ENCODE measurements at places on chromosomes 4 and X.

DNA sequence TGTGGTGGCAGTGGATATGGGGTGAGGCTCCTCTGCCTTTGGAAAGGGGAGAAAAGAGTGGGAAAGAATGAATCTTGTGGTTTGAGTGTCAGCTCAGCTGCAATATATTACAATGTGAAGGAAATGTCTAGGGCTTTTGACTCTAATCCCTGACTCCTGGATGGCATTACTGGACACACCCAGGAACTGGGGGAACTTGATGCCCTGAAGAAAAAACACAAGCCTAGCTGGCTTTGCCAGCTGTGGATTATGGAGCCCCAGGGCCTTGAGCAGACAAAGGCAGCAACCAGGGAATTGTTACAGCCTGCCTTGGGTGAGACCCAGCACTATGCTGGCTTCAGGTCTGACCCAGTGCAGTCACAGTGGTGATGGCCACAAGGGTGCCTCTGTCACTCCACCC is 57.1 kb upstream of the CYSLTR1 start:
- no peak for DNase-seq

DNA sequence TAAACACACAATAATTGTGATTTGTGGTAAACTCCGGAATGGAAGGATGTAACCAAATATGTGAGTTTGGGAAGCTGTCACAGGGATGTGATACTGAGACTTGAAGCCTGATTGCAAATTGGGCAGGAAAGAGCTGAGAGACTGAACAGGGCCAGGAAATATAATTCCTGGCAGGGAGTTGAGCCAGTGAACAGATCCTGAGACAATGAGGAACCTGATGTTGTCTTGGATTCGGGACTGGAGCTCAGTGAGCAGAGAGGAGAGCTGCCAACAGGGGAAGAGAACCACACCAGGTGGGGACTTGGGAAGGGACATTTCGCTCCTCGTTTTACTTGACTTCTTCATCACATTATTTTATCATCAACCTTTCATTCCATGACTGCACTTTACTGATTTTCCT is 386.0 kb downstream of the TLL1 start:
- no peak for DNase-seq

DNA sequence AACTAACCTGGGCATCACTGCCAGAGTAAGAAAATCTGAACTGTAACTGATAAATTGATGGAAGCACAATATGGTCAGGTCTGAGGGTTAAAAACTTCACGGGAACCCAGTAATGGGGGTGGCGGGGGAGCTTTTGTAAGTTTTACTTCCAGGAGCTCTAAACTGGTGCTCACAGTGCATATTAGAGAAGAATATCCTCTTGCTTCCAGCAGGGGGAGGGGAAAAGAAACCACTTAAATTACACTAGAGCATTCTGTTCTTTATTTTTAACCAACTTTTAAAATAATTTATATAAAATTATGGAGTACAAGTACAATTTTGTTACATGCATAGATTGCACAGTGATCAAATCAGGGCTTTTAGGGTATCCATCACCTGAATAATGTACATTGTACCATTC is 33.7 kb downstream of the WDR17 start:
- no peak for DNase-seq

- DNase-seq: no peak
Measured at GRCh38 chrX:101759000-101759399, 99.3 kb upstream of the ARMCX2 start.

GRCh38 chr4:111070390-111070789 is 447.5 kb upstream of the PITX2 start:
- DNase-seq: no peak

DNA sequence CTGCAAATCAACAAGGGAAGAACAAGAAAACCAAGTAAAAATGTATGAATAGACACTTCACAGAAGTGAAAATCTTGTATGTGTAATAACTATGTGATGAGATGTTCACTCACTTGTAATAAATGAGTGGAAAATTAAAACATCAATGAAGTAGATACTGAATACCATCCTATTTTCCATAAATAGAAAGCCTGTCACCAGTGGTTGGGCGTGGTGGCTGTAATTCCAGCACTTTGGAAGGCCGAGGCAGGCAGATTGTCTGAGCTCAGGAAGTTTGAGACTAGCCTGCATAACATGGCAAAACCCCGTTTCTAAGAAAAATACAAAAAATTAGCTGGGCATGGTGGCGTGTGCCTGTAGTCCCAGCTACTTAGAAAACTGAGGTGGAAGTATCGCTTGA is 53.5 kb upstream of the SOD3 start:
- DNase-seq: no peak

DNA sequence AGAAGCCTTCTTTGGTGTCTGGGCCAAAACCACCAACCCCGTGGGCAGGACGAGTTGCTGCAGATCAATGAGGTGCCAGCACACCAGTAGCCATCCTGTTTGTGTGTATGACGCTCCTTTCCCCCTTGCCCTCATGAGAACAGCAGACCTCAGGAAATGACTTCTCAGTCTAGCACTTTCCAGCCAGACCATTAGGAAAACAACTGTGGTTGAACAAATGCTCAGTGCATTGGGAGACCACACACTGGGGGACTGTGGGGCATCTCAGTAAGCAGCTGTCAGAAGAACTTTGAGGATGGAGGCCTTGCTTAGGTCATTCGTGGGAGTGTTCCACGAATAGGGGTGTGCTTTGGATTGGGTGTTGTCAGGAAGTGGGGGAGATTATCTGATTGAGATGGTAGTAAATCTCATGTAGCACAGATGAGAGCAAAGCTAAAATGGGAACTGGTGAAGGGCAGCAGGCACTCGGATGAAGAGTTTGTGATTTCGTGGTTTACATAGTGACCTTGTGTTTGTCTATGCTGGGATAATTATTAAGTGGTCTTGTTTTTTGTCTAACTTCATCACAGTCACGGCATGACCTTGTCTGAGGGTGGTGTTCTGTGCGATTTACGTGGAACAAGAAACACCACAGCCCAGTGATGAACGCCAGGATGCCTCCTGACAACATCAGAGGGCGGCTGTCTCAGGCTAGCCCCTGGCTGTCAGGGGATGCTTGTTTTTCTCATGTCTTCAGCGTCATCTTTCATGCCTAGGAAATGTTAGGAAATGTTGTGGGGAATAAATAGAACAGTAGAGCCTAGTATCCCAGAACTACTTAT is 70.1 kb downstream of the USP46 start:
- no peak for DNase-seq

DNA sequence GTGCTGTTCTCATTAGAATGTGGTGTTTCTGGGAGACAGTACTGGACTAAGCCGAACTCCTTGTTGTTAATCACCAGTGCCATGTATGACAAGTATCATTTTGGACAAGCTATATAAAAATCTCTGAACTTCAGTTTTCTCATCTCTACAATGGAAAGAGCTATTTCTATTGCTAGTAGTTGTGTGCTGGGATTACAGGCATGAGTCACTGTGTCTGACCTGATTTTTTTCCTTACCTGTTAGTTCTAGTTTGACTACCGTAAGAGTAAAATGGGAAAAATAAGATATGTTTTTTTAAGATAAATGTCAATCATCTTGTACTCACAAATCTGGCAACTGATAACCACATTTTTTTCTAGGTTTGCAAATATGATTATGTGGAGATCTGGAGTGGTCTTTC is 192.3 kb downstream of the TLL1 start:
- DNase-seq: no peak

DNA sequence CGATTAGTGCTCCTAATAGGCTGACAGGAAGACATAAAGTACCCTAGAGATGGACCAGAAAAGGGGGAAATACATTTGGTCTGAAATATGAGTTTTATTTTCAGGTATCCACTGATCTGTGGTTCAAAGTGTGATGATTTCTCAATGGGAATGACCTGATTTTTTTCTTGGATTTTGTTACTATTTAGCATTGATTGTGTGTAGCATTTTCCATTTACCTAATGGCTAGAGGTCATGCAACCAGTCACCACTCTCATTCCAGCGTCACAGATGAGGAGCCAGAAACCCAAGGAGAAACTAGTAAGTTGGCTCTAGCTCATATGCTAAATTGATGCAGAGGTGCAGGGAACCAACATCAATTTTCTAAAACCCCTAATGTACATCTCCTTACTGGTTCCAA is 118.1 kb downstream of the IL1RAPL2 start:
- no peak for DNase-seq

GRCh38 chrX:80016182-80016581 is 1.6 kb downstream of the TBX22 start:
- no peak for DNase-seq

DNA sequence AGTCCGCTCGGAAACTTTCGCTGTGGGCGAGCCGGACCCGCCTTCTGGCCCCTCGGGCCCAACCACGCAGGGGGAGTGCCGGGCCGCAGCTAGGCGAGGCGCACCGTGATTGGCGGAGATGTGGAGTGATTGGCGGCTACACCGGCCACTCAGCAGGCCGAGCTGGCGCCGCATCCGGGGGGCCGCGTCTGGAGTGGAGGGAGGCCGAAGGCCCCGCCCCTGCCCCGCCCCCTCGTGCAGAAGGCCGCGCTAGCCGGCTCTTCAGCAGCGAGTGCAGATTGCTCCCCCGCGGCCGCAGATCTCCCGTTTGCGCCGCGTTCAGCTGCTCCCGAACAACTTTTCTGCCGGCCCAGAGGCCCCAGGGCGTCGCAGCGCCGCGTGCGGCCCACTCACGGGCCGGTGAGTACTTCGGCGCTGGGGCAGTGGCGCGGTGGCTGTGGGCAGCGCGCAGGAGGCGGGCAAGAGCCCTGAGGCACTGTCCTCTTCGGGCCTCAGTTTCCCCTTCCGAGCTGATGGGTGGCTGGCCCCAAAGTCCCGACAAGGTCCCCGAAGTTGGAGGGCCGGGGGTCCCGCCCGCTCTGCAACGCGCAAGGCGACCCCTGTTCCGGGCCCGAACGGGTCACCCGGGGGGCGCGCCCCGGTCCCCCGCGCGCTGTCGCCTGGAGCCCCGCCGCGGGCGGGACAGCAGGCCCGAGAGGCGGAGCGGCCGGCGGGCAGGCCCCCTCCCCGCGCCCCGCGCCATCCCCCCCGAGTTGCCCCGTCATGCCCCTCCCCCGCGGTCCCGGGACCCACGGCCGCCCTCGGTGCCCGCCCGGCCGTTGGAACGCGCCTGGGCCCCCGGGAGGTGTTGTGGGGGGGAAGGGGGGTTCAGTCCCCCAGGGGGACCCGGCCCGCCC is at the start of gene WFS1:
TSS of gene WFS1 (plus strand) at position 235 of the 896 bp plus-strand sequence. CDS start 7,606 bp downstream, outside the sequence.
- DNase-seq: peak; percentile 98

- DNase-seq: no peak
Measured at GRCh38 chr4:29046186-29046585, 1674.0 kb upstream of the PCDH7 start.

DNA sequence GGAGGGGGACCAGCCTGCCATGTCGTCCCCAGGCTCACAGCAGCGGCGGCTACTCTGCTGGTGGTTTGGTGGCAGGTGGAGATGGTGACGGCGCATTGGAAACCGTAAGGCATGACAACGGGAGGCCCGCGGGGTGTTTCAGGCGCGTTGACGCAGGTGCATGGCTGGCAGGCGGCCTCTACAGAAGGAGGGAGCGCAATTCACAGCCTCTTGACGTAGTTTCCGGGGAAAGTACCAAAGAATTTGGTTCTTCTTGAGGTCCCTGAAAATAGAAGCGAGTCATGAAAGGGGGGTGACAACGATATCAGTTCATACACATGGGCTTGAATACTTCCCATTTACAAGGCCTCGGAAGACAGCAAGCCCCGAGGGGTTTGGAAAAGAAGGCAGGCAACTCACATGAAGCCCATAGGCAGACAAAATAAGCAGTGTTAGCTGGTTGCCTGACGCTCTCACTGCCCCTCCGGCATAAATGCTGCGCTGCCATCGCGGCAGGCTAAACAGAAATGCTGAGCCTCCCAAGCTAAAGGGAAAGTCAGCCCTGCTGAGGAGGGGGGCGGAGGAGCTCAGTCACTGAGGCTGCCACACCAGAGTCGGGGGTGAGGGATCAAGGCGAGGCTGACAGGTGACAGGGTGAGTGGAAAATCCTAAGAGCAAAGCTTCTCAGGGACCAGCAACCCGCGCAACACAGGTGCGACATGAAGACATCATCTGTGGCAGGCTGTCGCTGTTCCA is 52.3 kb upstream of the PDLIM3 start:
- peak; percentile 13 for DNase-seq

- no peak for DNase-seq
Measured at GRCh38 chr4:55801498-55801897, 18.1 kb upstream of the EXOC1L start.

DNA sequence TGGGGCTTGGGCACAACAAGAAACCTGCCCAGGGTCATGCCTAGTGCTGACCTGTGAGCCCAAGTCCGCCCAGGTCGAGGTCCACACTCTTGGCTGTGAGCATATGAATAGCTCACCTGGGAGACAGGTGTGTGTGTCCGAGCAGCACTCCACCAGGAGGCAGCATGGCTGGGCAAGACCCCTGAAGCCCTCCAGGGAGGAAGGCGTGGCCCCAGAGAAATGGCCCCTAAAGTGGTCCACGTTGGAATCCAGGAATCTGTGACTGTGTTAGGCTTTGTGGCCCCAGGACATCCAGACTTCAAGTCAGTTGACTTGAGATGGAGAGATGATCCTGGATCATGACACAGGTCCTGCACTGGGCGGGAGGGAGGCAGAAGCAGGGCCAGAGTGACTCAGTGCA is 138.8 kb downstream of the CPZ start:
- no peak for DNase-seq

GRCh38 chrX:2176733-2177132 is 324.0 kb downstream of the DHRSX start:
- DNase-seq: no peak

DNA sequence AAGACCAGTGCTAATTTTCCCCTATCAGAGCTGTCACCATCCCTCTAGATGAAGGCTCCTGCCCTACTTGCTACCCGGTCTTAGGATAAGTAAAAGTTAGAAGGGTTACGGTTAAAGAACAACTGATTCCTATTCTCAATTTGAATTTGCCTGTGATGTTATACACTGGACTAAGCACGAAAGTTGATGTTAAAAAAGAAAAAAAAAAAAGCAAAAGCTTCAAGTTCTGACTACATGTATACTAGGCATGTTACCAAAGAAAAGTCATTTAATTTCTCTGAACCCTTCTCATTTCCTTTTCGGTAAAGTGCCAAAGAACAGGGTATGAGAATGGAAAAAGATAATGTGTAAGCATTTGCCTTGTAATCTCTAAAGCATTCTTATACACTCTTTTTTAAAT is 1.4 kb upstream of the PPID start:
- no peak for DNase-seq

DNA sequence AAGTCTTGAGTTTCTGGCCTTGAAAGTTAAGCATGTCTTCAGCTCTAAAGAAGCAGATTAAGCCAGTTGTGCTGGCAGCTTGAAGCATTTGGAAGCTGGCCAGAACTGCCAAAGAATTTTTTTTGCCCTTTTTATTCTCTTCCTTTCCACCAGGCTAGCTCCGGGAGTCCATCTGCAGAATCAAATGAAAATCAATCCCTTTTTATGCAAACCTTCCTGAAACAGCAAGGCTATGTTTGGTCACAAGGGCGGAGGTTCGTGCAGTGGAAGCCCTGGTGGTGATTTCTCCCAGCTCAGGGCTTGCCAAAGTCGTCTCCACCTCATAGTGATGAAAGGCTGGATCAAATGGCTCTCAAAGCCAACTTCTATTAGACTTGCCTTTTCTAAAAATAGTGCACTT is 21.6 kb upstream of the C4orf54 start:
- no peak for DNase-seq

DNA sequence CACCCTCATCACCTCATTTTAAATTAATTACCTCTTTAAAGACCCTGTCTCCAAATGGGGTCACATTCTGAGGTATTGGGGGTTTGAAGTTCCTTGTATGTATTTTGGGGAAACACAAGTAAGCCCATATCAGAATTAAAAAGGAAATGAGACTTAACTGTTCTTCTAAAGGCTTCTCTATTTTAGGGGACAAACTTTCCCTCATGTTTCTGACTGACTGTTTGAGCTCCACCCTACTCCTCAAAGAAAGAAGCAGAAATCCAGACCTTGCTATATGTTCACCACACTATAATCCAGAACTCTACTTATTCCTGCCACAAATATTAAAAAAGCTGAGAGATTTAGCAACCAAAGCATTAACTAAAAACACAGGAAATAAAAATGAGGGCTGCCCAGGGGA is 258.8 kb downstream of the ARHGAP24 start:
- DNase-seq: no peak
